NCI-H1105 (cell line): ENCODE measurements at places on chromosomes 7 and 10.

DNA sequence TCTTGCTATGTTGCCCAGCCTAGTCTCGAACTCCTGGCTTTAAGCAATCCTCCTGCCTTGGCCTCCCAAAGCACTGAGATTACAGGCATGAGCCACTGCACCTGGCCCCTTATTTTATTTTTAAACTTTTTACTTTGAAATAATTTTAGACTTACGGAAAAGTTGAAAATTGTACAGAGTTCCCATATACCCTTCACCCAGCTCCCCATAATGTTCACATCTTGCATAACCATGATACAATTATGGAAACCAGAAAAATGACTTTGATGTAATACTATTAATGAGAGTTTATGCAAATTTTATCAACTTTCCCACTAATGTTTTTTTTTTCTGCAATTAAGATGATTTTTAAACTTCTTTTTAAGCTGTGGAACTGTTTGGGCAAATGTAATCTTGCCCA, 58.3 kb downstream of the CDH23 start:
- no peak for DNase-seq

- peak; percentile 39 for DNase-seq
These were observed at the start of gene IFIT5 for GRCh38 chr10:89414146-89414878. Gene IFIT5, plus strand, starts transcription at chr10:89414568. Its CDS starts 231 bp downstream, at chr10:89414799.

DNA sequence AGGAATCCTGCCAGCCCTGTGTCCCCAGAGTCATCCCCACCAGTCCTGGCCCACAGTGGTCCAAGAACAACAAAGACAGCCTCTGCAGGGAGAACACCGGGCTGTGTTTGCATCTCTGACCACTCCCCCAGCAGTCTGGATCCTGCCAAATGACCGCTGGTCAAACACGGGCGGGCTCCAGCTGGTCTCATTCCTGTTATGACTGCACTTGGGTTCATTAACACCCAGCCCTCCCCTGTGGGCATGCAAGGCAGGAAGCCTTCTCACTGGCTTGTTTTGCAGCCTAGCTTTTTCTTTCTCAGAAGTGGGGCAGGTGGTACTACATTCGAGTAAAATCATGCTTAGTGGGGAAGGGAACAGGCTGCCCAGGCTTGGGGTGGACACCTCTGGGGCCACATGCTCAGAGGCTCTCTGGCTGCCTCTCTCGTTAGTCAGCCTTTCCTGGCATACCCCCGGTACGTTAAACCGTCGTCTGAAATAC, 190.0 kb downstream of the PLXNA4 start:
- no peak for DNase-seq

- no peak for DNase-seq
These were observed 62.3 kb upstream of the FAM133B start for GRCh38 chr7:92652536-92652935.

GRCh38 chr10:114575417-114576131, 82.5 kb downstream of the ABLIM1 start:
- no peak for DNase-seq

- DNase-seq: no peak
These were observed 193.0 kb upstream of the CELF2 start for GRCh38 chr10:10824591-10825148.

DNA sequence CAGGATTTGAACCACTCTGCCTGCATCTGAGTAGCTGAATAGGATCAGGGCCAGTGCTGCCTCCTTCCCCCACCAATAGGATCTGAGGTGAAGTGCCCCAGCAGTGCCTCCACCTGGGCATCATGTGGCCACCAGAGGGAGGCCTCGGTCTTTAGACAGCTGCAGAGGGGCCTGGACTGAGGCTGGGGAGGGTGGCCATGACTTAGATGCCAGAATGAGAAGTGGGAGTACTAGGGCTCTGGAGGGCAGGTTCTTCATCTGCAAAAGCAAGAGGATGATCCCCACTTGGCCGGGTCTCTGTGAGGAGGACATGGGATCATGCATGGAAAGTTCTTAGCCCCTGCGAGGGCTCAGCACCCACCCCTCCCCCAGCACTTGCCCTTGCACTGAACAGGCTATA, 56.9 kb downstream of the NEUROG3 start:
- DNase-seq: peak; percentile 40

GRCh38 chr10:110392121-110392520, 87.4 kb upstream of the SMNDC1 start:
- no peak for DNase-seq

DNA sequence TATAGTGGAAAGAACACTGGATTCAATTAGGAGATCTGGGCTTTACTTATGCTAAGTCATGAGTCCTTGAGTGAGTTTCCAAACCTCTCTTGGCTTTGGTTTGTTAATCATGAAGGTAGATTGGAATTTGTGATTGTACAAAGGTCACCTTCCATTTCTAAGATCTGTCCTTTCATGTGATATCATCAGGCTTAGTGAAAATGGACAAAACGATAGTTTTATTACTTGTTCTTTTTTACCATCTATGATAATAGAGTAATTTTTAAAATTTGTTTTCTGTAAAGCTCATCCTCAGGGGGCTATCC, 309.0 kb downstream of the BICC1 start:
- DNase-seq: no peak

DNA sequence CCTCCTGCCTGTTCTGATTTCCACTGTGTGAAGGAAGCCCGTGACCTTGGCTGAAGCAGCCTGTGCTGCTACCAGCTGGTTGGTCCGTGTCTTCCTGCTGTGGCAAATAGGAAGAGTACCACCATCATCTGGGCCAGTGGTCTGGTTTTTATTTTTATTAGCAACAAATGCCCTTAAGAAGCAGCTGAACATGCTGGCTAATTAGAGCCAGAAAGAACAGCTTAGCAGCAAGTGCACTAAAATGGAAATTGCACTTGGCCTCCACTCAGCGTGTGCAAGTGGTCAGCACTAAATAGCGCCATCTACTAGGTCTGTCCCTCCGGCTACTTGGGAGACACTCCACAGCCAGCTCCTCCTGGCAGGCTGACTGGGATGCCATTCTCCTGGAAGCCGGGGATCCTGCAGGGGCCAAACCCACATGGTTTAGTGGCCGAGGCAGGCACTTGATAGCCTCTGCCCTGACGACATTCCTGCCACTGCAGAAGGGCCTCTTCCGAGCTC, 690.3 kb upstream of the FOXK1 start:
- DNase-seq: no peak

GRCh38 chr10:7354330-7355047, 56.3 kb downstream of the SFMBT2 start:
- DNase-seq: no peak

GRCh38 chr7:2008101-2008935, 224.4 kb downstream of the MAD1L1 start:
- no peak for DNase-seq

DNA sequence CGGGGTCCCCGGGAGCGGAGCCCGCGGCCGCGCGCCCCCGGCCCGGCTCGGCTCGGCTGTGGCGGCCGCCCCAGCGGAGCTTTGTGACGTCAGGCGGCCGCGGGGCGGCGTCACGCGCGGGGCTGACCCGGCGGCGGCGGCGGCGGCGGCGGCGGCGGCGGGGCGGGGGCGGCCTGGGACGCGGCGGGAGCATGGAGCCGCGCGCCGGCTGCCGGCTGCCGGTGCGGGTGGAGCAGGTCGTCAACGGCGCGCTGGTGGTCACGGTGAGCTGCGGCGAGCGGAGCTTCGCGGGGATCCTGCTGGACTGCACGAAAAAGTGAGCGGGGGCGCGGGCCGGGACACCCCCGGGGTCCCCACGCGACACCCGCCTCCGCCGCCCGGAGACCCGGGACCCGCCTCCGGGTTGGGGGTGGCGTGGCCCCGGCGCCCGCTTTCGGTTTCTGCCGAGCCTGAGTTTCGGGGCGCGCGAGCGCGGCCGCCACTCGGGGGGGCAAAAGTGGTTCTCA, at the start of gene PWWP2B:
TSS of gene PWWP2B (plus strand) at position 165 of the 506 bp plus-strand sequence. CDS start at position 192, 27 bp downstream.
- no peak for DNase-seq

GRCh38 chr7:86469680-86470295, 173.9 kb upstream of the GRM3 start:
- DNase-seq: peak; percentile 75

- DNase-seq: no peak
These were observed 9.8 kb downstream of the SFXN3 start for GRCh38 chr10:101040851-101041250.

DNA sequence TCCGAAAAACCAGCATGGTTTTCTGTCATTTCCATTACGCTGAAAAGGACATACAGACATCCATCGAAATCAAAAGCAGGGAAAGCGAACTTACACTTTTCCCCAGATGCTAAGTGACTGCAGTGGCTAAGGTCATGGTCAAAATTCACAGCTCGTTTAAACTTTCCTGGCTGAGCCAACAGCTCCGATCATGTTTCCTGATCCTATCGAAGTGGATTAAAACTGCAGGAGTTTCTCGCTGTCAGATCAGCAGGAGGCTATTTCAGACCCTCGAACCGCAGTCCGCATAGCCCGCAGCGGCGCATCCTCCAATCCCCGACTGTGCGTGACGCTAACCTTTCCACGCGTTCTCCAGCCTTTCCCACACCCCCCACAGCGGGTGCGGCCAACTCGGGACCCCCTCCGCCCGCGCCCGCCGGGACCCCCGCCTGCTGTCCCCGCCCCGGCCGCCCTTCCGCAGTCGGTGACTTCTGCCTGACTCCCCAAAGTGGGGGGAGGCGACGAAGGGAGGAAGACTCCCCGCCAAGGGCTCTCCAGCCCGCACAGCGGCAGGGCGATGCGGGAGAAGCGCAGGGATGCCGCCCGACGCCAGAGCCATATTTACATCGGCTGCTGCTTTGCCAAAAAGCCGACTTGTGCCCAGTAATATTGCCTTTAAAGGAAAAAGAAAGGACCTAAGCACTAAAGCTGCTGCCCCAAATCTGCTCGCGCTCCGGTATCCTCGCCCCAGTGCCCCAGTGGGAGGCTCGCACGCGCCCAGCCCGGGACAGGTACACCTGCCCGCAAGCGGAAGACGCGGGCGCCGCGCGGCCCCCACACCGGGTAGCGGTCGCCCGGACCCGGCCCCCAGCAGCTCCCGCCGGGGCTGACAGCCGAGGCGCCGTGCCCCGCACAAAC, 1.2 kb downstream of the PIP4K2A start:
- no peak for DNase-seq

DNA sequence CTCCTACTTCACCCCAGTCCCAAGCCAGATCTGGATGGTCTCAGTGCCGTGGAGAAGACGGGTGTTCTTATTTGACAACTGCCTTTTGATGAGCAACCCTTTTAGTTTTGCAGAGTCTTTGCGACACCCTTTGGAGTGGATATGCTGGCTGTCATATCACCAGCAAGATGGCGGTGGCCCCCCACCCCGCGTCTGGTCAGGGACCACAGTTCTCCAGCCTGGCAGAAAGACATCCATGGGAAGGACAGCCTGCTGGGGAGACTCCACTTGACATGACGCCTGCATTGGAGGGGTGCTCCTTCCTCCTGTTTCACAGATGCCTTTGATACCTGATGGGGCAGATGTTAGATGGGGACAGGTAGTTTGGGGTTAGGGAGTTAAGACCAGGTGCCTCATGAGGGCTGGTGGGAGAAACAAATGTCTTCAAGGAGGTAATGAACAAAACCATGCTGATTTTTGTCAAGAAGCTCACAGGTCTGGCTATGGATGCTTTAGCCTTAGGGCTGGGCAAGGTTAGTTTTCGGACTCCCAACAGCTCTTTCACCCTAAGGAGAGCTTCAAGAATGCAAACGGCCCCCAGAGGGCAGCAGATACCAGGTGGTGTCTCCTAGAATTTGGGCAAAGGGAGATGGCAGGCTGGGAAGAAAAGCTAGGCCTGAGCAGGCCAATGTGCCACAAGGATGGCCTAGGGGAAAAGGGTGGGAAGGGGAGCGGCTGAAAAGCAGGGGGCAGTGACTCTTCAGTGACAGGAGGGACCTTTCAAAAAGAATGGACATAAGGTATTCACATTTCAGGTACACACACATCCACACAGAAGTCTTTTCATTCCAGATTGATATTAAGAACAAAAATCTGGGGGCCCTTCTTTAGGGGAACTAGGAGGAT, 95.2 kb downstream of the CLEC2L start:
- peak; percentile 1 for DNase-seq

DNA sequence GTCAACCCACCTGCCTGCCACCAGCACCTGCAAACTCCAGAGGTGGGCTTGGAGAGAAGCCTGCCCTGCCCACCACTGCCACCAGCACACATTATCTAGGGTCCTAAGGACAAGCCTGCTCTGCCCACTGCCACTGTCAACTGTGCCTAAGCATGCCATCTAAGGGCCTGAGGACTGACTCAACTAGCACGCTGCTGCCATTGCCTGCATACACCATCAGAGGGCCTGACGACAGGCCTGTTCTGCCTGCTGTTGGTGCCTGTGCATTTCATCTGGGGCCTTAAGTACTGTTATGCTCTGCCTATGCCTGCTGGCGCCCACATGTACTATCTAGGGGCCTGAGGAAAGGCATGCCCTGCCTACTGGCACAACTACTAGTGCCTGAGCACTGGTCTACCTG, 27.0 kb upstream of the LRRD1 start:
- DNase-seq: no peak

- DNase-seq: no peak
These were observed 207.3 kb upstream of the ADO start for GRCh38 chr10:62597226-62597625.

DNA sequence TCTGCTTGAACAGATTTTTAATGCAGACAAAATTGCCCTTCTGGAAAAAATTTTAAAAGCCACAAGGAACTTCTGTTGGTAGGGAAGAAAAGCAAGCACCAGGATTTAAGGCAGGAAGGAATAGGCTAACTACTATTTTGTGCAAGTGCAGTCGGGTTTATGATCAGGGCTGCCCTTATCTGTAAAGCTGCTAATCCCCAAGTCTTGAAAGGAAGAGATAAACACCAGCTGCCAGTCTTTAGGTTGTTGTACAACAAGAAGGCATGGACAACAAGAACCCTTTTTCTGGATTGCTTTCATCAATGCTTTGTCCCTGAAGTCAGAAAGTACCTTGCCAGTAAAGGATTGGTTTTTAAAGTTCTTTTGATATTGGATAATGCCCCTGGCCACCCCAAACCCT, 40.7 kb downstream of the RALA start:
- DNase-seq: no peak

DNA sequence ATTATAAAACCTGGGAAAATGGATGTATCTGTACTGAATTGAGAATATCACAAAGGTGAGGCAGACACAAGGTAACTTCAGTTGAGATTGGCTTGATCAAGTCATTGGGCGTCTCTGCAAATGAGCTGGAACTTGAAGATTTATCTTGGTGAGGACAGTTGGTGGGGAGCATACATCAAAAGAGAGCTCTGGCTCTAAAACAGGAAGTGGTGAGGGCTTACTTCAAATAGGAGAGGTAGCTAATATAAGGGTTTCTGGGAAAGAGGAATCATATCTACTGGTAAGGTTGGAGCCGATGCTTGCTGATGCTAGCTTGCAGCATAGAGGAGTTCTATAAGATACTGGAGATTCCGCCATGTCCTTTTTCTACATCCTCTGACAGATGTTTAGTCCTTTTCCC, 39.9 kb upstream of the FGL2 start:
- DNase-seq: no peak

GRCh38 chr7:100171087-100171681, 2.8 kb upstream of the GAL3ST4 start:
- no peak for DNase-seq

DNA sequence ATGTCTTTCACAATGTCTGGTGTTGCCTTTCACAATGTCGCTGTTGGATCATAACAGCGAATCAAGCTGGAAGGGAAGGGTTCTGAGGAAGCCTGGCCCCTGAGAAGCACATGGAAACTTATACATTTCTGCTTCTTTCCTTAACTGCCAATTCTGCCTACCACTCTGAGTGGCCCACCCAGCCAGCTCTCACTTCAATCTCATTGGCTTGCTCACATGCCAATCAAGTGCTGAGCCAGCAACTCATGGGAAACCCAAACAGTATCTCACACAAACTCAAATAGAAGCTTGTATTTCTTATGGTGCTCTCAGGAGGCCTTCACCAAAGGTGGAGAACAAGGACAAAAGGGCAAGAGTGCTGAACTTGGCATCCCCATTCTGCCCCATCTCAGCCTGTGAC, 117.4 kb upstream of the GPR26 start:
- DNase-seq: no peak
